ENCODE measurements at places on chromosomes 11 and 22.

- peak; percentile 97 for DNase-seq
Observed at GRCh38 chr11:63671322-63672155, at the start of gene ATL3. ATL3 (minus strand) TSS chr11:63671376; CDS start chr11:63671335, 41 bp downstream.

- DNase-seq, result no peak
Observed at GRCh38 chr11:22449441-22449840, 111.3 kb downstream of the SLC17A6 start.

GRCh38 chr22:46596819-46597218 is 23.4 kb upstream of the GRAMD4 start:
- no peak for DNase-seq

DNA sequence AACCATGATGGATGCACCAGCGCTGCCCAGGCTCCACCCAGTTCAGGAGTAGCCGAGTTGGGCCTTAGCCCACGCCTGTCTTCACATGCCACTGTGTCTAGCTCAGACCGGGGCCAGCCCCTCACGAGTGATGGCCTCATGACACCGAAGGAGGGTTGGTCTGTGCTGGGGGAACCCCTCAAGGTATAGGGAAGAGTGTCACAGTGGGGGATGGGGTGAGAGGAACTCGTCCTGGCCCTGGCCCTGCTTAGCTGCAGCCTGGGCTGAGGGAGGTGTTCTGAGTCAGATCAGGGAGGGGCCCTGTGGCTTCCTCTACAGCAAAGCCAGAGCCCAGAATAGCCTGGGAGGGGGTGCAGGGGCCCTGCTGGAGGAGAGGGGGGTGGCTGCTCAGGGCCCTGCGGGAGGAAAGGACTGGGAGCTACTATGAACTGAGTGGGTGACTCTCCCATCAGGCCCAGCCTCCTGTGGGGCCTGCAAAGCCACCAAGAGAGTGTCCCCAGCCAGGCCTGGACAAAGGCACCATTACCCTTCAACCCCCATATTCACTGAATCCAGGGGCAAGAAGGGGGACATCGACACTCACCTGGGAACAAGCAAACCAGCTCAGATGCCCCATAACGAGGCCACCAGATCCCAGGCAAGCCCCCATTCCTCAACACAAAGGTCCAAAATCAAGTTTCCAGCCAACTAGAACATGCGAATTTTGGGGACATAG is 41.2 kb downstream of the IGLL5 start:
- no peak for DNase-seq

DNA sequence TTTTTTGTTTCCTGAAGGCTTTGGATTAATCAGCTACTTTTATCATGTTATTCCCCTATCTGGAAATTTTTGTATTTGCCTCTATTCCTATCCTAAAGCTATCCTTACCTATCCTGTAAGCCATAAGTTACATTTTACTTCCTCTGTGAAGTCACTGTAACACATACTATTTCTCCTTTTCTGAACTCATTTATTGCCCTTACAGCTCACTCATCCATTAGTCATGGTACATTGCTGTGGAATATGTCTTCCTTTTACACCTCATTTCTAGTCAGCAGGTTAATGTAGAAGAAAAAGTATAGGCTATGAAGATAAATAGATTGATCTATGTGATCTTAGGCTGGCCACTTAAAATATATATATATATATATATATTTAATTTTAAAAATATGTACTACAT is 28.0 kb downstream of the SWAP70 start:
- peak; percentile 49 for DNase-seq

- DNase-seq, result no peak
Observed at GRCh38 chr22:39089928-39090327, 7.1 kb upstream of the APOBEC3H start.

GRCh38 chr11:124195189-124195734 is 12.1 kb downstream of the OR10D3 start:
- DNase-seq, result peak; percentile 53

DNA sequence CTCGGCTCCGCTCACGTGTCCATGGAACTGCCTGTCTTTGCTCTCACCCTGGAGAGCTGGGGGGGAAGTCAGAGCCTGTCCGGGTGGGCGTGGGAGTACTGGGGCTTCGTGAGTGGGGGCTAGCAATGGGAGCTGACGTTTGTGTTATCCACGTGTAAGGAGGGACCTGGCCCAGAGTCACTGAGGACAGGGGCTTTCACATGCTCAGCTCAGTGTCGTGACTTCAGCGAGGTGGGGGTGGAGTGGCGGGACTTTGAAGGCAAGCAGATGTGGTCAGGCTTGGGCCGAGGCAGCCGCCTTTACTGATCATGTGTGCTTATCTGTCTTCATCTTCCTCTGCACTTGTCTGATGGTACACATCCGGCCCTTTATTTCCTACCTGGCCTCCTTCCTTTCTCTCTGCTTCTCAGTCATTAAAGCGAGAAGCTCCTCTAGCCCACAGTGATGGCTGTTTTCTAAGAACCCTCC is 113.1 kb upstream of the NNMT start:
- no peak for DNase-seq

DNA sequence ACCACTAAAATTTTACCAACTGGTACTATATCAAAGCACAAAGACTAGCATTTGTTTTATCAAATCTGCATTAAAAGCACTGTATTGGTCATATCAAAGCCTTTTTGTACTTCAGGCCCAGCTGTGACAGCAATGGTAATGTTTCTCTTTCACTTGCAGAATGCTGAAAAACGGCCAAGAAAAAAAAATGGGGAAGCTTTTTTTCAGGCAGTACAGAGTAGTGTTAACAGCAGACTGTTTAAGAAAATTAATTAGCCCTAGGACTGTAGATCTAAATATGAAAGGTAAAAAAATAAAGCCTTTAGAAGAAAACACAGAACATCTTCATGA is 33.3 kb downstream of the DENND5A start:
- peak; percentile 82 for DNase-seq

DNA sequence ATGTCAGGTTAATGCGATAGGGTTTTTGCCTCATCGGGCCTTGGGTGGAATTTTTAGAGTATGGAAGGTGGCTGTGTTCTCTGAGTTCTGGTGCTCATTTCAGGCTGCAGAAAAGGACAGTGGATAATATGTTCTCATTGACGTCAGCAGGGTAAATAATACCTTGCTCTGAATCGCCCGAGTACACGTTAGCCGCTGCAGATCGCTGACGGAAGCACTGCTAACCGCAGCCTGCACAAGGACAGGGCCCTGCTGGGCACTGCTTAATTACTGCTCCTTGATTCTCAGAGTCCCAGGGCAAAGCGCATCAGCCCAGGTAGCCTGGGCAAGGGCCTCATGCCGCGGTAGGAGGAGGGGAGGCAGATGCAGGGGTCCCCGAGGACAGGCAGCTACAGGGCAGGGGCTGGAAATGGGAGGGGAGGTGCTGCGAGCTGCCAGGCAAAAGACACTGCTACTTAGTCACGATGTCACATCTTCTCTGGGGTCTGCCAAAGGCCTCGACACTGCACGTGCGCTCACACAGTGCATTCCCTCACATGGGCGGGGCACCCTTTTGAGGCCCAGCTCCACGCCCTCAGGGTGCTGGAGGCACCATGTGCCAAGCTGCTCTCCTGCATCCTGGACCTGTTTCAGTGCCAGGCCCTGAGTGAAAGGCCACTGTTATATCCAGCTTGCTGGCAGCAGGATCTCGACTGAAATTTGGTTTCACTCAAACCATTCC is 35.2 kb downstream of the PPP2R1B start:
- DNase-seq, result peak; percentile 92

DNA sequence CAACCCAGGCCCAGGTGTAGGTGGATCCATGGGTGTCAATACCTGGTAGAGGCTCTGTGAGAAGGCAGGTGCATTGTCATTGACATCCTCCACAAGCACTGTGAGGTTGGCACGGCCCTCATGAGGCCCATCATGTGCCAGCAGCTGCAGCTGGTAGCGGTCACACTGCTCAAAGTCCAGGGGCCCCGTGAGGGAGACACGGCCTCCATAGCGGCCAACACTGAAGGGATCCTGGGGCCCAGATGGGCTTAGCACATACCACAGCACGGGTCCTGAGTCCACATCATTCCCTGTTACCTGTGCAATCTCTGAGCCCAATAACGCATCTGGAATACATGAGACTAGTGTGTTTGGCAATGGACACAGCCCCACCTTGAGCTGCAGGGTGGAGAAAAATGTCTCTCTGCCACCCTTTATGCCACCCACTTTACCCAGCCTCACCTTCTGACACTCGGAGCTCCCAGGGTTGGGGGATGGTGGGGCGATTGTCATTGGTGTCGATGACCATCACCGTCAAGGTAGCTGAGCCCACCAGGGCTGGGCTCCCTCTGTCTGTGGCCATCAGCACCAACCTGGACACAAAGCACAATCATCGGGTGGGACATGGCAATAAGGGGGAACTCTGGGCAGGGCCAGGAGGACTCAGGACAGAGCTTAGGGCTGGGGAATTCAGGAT is 6.1 kb upstream of the TPP1 start:
- DNase-seq, result no peak
